ENCODE measurements at places on chromosomes 1 and 21.

DNA sequence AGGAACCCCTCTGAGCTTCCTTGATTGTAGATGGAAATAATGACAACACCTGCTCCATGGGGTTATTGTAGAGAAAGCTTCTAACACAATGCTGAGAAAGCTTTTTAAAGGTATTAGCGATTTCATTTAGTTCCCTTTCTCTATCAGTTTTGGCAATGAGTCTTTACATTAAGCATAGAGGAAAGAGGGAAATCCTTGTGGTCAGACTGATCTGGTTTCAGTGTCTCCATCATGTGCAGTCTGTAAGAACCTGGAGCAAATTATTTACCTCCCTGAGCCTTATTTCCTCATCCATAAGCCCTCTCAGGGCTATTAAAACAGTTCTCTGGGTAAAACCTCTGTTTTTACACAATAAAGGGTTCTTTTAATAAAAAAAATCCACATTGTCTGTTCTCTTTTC, 87.5 kb downstream of the FGGY start:
- no peak for DNase-seq

GRCh38 chr1:158333405-158334155, 2.2 kb upstream of the CD1B start:
- no peak for DNase-seq

- DNase-seq, result peak; percentile 42
These were observed 3.7 kb upstream of the SDE2 start for GRCh38 chr1:226002667-226003501.

DNA sequence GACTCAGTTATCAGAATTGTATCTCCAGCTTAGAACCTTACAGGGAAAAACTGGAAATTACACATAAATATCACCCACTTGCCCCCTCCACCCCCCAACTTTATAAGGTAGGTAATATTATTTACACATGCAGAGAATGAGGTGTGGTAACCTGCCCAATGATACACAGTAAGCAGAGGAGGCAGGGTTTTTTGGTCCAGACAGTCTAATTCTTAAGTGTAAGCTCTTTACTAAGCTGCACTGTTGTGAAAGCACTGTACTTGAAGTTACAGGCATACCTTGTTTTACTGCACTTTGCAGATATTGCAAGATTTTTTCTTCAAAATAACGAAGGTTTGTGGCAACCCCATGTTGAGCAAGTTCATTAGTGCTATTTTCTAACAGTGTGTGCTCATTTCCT, 24.8 kb upstream of the MYOCOS start:
- no peak for DNase-seq

- DNase-seq, result no peak
These were observed 333.3 kb upstream of the PLXNA2 start for GRCh38 chr1:208577381-208577905.

- DNase-seq, result no peak
These were observed 24.4 kb downstream of the IQGAP3 start for GRCh38 chr1:156547982-156548381.

- DNase-seq, result no peak
These were observed 113.1 kb downstream of the PIK3R3 start for GRCh38 chr1:46019348-46019747.

GRCh38 chr1:243269461-243269801, 13.6 kb downstream of the SDCCAG8 start:
- DNase-seq, result no peak

DNA sequence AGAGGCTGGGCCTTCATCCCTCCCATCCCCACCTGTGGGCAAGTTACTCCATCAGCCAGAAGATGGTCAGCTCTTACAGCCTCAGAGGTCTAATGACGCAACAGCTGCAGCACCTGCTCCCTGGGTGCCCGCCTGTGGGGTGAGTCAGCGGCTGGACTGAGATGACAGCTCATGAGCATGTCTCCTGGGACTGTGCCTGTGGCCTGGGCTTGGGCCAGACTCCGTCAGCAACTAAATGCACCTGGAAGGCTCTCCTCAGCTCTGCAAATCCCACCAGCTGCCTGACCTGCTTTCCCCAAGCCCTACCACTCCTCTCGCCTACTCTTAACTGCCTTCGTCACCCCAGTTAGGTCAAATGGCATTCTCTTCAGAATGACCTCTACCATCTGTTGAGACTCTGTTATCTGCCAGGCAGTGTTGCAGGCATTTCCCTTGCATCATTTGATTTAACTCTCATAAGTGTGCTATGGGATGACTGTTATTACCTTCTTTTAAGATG, 47.7 kb downstream of the ETS2 start:
- no peak for DNase-seq

DNA sequence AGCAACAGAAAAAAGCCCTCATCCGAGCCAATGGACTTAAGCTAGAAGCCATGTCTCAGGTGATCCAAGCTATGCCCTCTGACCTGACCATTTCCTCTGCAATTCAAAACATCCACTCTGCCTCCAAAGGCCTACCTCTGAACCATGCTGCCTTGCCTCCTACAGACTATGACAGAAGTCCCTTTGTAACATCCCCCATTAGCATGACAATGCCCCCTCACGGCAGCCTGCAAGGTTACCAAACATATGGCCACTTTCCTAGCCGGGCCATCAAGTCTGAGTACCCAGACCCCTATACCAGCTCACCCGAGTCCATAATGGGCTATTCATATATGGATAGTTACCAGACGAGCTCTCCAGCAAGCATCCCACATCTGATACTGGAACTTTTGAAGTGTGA, 20.7 kb downstream of the NR5A2 start:
- DNase-seq, result no peak

DNA sequence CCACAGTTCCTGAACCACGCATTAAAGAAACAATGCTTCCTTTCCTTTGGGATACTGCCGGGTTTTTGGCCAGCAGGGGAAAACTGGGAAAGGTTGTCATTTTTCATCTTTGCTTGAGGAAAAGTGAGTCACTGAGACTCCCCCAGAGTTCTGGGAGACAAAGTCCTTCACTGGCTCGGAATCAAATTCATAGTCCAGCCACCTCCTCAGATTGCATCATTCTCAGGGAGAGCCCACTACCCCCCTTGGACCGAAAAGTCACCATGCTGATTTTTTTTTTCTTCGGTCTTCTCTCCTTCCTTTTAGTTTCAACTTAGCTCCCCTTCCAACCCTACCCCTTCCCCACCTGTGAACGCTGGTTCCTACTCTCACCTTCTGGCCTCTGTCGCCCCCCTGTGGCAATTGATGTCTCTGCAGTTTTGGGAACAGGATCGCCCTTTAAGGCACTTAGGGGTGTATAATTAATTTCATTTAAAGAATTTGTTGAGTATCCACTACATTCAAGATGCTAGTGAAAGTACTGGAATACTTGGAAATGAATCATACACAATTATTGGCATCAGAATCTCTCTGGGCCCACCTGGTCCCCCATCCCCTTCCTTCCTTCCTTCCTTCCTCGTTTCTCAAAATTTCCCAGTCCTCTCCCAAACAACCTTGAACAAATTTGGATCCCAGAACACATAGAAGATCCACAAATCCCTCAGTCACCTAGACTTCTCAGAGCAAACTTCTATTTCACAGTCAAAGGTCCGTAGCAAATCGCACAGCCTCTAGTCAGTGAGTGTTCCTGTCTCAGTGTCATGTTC, 6.9 kb downstream of the ACKR1 start:
- peak; percentile 70 for DNase-seq

DNA sequence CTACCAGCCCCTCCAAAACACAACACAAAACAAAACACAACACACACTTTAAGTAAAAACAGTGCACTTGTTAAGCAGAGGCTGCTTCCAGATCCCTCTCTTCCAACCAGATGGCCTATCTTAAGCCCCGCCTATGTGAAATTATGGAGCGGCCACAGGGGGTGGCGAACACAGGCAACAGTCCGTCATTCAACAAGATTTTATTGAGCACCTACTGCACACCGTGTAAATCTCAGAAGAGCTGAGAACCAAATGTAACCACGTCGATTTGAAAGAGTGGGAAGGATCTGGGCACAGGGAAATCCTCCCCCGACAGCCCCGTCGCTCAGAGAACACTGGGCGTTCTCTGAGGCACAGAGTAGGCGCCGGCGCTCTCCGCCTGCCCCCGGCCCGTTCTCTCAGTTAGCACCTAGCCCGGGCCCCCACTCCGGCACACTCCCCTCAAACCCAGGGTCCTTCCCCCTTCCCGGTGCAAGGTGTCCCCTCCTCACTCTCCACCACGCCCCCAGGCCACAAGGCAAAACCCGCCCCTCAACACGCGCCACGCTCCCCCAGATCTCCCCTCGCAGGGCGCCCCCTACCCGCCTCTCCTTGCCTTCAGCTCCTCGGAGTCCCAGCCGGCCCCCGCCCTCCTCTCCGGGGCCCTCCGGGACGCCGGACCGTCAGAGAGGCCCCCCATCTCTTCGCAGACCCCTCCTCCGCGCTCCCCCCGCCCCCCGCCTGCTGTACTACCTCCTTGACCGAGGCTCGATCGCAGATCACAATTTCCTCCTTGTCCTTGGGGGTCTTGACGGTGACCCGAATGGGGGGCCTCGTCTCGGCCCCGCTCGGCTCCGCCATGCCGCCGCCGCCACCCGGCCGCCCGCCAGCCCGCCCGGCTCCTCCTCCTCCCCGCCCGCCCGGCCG, 483 bp downstream of the UBQLN4 start:
- peak; percentile 75 for DNase-seq

GRCh38 chr1:74733604-74734484, 892 bp downstream of the TYW3 start:
- peak; percentile 32 for DNase-seq

- DNase-seq, result no peak
These were observed 2.7 kb downstream of the ATF3 start for GRCh38 chr1:212611000-212611948.

- no peak for DNase-seq
These were observed 467.6 kb upstream of the PKN2 start for GRCh38 chr1:88216441-88216840.

GRCh38 chr1:89440911-89441310, 77.1 kb downstream of the GBP6 start:
- DNase-seq, result no peak

- DNase-seq, result peak; percentile 46
These were observed 10.9 kb upstream of the EDN2 start for GRCh38 chr1:41495210-41495948.

GRCh38 chr1:80657044-80657643, 1143.6 kb upstream of the ADGRL2 start:
- no peak for DNase-seq

DNA sequence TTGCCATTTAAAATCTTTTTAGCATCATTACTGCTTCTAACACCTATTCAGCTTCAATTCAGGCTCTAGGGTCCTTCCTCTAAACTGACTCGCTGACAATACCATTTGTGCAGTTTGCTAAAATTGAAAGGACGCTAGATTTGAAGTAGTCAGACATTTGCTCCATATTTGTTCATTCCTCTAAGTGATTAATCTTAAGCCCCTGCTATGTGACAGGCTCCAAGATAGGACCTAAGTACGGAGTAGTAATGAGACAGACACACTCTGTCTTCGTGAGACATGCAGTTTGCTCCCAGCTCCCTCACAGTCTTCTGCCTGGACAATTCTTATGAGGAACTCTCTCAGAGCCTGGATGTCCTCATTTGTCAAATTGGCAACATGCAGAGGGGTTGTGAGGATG, 26.1 kb upstream of the CD53 start:
- no peak for DNase-seq

DNA sequence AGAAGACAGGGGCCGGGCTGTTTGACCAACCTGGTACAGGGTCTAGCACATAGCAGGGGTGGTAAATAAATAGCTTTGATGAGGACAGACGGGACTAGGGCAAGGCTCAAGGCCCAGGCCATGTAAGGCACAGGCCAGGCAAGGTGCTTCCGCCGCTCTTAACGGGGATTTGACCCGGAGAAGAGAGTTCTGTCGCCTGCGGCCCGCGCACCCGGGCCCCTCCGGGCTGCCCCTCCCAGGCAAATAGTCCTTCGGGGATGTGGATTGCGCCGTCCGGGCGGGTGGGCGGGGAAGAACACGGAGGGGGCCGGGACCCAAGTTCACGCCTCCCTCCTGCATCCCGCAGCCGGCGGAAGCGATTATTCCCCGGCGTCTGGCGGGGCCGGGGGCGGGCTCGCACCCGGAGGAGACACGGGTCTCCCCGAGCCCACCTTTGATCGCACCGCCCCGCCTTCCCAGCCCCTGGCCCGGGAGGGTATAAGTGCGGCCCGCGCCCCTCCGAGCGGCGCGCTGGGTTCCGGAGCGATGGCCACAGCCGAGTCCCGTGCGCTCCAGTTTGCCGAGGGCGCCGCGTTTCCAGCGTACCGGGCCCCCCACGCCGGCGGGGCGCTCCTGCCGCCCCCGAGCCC, at the start of gene MIXL1:
Gene MIXL1, plus strand, starts transcription at position 508 of the 629 bp plus-strand sequence. Its CDS starts 18 bp downstream, at position 526.
- DNase-seq, result peak; percentile 10

DNA sequence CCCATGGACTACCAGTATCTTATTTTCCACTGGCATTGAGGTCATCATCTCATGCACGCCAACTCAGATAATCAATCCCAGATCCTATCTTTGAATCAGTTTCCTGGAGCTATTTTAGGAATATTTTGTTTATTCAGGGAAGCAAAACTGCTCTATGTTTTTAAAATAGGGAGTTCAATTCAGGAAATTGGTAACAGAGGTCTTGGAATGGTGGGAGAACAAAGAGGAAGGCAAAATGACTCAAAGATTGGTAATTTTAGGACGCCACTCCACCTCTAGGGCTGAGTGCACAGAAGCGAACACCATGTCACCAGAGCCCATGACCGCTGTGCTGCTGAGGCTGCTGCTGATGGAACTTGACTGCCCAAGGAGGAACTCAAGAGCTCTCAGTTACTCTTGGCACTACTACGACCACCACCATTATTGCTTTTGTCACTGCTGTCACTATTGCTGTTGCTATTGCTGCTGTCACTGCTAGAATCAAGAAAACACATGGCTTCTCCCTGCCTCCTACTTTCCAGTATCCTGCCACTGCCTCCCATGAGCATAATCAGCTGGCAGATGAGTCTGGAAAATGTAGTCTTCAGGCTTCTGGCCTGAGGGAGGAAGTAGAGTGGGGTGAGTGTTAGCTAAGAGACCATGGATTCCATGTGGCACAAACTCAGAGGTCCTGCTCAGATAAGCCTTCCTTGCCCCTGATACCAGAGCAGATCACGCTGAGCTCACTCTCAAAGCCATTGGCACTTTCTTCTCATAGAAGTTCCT, 71.6 kb upstream of the CNIH3 start:
- no peak for DNase-seq

DNA sequence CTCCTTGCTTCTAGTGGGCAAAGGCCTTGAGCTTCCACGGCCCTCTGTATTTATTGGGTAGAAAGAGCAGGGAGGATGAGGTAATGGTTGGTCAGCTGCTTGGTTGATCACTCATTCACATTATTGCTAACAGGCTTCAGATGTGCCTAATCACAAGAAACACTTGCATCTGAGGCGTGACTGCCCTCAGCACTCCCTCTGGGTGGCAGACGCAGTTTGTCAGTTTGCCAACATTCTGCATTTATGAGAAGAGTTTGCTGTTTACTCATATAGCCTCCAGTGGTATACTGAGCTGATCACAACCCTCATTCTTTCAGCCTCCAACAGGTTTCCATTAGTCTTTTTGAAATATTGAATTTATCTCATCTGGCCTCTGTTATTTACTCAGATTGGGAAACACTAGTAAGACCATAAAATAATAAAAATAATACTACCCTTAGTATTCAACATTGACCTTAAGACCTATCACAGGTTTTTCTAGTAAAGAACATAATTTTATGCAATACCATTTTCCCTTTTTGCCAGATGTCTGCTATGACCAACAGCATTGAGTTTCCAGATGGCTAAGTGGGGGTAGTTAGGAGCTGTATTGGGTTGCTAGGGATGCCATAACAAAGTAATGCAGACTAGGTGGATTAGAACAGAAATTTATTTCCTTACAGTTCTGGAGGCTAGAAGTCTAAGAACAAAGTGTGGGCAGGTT, 53.3 kb downstream of the PTGFR start:
- DNase-seq, result no peak

GRCh38 chr1:220336391-220337031, 64.3 kb upstream of the RAB3GAP2 start:
- no peak for DNase-seq

GRCh38 chr1:6434186-6434585, 9.6 kb downstream of the ESPN start:
- no peak for DNase-seq

Measured in activated CD4-positive, alpha-beta T cell treated with anti-CD3 and anti-CD28 coated beads, Interleukin-2, amount 50 U/mL, for 48 hours (primary cell).